Activated T-helper 17 cell treated with anti-CD3 and anti-CD28 coated beads, Interleukin-2, amount 50 U/mL, for 72 hours (primary cell): ENCODE measurements at places on chromosomes 5 and 9. TPM values are rescaled to one million over a fixed set of nuclear protein-coding genes. Genes with fewer than 3 reads are reported as not detected.

The PCDHGC4 gene
- not detected for total RNA-seq

The SPATA31A3 gene
- total RNA-seq = not detected

The PCDHB2 gene
- total RNA-seq = 0.24 TPM

The HK3 gene
- total RNA-seq = 0.76 TPM

The FOXD4L4 gene
- total RNA-seq = 0.24 TPM

The GKAP1 gene
- total RNA-seq = 3.3 TPM

The ATP6V0E1 gene
- 163 TPM for total RNA-seq

The TMOD1 gene
- total RNA-seq = 2.5 TPM

The TXNDC8 gene
- not detected for total RNA-seq

The PDE6A gene
- total RNA-seq = not detected

The XPA gene
- 16.6 TPM for total RNA-seq

The FBP2 gene
- total RNA-seq = not detected

The KLF4 gene
- total RNA-seq = 0.48 TPM

The LPCAT1 gene
- total RNA-seq = 62.7 TPM

The DOLPP1 gene
- total RNA-seq = 12.3 TPM

The EXOC3 gene
- total RNA-seq = 93.6 TPM

The ADAMTSL2 gene
- not detected for total RNA-seq

The PCA3 gene
- not detected for total RNA-seq

The MAPK9 gene
- total RNA-seq = 41.3 TPM

The JMY gene
- total RNA-seq = 11.2 TPM

The SLC25A2 gene
- total RNA-seq = not detected

The ENC1 gene
- 0.89 TPM for total RNA-seq

The LRRTM2 gene
- total RNA-seq = 0.13 TPM

The SLC45A2 gene
- not detected for total RNA-seq

The JAKMIP2 gene
- total RNA-seq = 2.4 TPM

The LRRC19 gene
- total RNA-seq = not detected

The STK32A gene
- not detected for total RNA-seq

The OR1Q1 gene
- total RNA-seq = not detected

The KCNN2 gene
- total RNA-seq = not detected

The CCDC192 gene
- total RNA-seq = not detected

The EFCAB9 gene
- not detected for total RNA-seq

The MUSK gene
- not detected for total RNA-seq

The SLC34A1 gene
- 0.56 TPM for total RNA-seq

The STKLD1 gene
- total RNA-seq = not detected

The DCAF12 gene
- 36.6 TPM for total RNA-seq

The SPDL1 gene
- total RNA-seq = 22.8 TPM

The SPATA6L gene
- 1.6 TPM for total RNA-seq

The ELAVL2 gene
- not detected for total RNA-seq

The ACSL6 gene
- total RNA-seq = 1.4 TPM

The NEUROG1 gene
- not detected for total RNA-seq

The DDX4 gene
- total RNA-seq = 0.26 TPM

The EQTN gene
- not detected for total RNA-seq

The ORM2 gene
- not detected for total RNA-seq

The SLC36A2 gene
- not detected for total RNA-seq

The DMGDH gene
- 1.9 TPM for total RNA-seq

The TEK gene
- not detected for total RNA-seq

The PDCD1LG2 gene
- 1.5 TPM for total RNA-seq

The GHR gene
- total RNA-seq = not detected

The ADCY2 gene
- total RNA-seq = not detected

The IL3 gene
- 9.0 TPM for total RNA-seq

The UBE2QL1 gene
- total RNA-seq = not detected
